Activated naive CD4-positive, alpha-beta T cell treated with anti-CD3 and anti-CD28 coated beads, Interleukin-2, amount 50 U/mL, for 72 hours (primary cell): ENCODE measurements at places on chromosomes 11 and 22.

GRCh38 chr11:67505605-67506396 is 638 bp upstream of the PITPNM1 start:
- peak; percentile 95 for DNase-seq

DNA sequence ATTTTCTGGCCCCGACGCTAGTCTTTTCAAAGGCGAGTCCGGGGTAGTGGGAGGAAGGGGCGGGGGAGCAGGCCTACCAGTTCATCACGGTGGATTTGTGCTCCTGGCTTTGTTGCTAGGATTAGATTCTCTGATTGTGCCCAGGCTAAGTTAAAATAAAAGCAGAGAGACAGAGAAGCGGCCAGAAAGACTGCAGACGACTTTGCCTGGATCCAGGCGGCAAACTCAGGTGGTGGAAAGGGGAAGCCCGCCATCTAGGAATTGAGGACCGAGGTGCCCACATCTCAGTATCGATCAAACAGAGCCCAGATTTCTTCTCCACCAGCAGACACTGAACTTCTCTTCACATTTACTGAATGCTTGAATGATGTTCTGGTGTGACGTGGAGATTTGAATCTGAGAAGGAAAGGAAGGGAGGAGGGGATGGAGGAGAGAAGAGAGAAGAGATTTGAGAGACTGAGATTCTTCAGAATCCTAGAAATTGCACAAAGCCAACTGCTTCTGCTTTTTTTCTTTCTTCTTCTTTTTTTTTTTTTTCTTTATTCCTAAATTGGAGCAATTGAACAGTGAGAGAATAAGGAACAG is 2.7 kb downstream of the FAT3 start:
- no peak for DNase-seq

DNA sequence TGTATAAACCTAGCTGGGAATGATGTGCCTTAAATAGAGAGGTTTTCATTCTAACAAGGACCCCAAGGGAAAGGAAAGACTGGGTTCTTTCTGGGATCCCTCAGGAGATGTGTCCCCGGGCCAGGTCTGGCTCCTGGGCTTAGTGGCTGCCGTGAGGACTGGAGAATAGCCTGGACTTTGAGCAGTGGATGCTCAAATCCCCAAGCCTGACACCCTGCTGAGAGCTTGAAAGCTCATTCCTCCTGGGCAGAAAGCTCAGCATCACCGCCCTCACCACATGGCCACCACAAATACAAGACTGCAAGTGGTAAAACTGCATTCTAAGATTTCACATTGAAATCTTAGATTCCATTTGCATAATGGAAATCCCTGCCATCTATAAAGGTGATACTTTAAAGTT is 79.4 kb upstream of the NARS2 start:
- no peak for DNase-seq

- DNase-seq: no peak
Measured at GRCh38 chr11:101010899-101011298, 118.7 kb downstream of the PGR start.

DNA sequence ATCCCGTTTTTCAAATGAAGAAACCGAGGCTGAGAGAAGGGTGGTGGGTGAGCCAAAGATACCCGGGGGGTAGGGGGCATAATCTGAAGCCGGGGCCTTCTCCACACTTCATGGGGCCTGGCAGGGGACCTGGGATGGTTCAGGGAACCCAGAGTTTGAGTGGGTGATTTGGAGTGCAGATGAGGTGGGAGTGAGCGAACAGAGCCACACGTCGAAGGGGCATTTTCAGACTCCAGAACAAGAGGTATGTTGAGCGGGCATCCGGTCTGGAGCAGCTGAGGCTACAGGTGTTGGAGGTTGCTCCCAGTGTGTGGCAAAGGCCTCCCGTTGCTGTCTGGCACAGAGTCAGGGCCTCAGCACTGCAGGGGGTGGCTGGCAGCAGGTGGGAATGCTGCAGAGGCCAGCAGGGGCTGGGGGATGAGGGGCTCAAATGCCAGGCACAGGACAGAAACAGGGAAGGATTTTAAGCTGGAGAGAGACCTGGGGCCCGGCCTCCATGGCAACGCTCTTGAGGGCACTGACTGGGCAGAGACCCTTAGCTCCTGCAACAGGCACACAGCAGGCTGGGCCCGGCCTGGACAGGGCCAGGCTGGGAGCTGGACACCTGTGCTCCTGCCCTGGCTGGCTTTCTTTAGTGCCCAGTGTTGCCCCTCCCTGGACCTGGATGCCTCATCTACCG is 46.2 kb downstream of the WNT11 start:
- no peak for DNase-seq

DNA sequence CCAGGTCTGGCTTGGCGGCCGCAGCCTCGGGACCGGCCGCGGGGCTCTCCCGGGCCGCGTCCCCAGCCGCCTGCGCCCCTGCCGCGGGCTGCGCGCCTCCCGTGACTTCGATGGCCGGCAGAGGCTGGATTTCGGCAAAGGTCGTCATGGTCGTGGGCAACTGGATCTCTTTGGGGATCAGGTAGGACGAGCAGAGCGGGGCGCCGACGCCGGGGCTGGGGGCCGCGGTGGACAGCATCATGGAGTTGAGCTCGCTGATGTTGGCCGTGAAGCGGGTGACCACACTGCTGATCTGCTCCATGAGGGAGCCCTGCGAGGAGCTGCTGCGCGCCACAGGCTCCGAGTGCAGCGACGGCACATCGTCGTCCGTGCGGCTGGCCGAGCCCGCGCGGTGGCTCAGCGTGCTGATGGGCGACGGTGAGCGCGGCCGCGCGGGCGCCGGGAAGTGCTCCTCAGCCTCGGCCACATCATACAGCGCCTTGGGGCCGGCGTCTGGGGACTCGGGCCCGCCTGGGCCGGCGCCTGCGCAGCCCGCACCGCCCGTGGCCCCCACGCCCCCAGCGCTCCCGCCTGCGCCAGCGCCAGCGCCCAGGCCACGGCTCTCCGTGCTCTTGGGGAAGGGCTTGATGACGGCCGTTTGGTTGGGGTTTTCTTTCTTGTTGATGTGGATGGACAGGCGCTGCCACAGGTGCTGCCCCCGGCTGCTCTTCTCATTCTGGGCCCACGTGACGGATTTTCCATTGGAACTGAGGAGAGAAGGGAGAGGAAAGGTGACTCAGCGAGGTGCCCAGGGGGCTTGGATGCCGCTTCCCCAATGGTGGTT is 171.4 kb upstream of the CTSC start:
- no peak for DNase-seq

DNA sequence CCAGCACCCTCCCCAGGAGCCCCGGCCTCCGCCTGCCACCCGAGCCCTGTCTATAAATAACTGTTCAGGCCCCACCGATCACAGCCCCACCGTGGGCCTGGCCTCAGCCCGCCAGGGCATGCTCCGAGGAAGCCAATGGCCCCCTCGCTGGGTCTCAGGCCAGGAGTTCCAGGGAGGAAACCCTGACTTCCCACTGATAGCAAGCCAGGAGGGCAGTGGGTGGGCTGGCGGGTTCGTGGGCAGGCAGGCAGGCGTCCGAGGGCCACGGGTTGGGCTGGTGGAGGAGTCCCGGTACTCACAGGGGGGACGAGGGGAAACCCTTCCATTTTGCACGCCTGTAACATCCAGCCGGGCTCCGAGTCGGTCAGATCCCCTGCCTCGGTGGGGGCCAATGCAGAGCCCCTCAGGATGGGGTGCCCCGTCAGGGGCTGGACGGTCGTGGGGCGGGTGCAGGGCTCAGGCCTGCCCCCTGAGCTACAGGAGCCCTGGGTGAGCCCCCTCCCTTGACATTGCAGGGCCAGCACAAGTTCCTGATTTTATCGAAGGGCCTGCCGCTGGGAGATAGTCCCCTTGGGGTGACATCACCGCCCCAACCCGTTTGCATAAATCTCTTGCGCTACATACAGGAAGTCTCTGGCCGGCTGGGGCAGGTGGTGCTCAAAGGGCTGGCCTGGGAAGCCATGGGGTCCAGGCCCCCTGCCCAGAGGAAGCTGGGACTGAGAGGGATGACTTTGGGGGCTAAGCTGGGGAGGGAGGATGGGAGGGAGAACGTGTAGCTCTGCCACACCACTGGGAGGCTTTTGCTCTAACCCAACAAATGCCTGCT is at the start of gene SPI1:
Gene SPI1 (minus strand): TSS at position 538 of the 826 bp plus-strand sequence. CDS start 194 bp downstream, at position 344.
- DNase-seq: no peak

GRCh38 chr11:45285930-45286632 is at the start of gene SYT13:
Gene SYT13, minus strand, starts transcription at chr11:45286341. Its CDS starts 134 bp downstream, at chr11:45286207.
- no peak for DNase-seq

- no peak for DNase-seq
Measured at GRCh38 chr11:100930185-100930778, 199.3 kb downstream of the PGR start.

DNA sequence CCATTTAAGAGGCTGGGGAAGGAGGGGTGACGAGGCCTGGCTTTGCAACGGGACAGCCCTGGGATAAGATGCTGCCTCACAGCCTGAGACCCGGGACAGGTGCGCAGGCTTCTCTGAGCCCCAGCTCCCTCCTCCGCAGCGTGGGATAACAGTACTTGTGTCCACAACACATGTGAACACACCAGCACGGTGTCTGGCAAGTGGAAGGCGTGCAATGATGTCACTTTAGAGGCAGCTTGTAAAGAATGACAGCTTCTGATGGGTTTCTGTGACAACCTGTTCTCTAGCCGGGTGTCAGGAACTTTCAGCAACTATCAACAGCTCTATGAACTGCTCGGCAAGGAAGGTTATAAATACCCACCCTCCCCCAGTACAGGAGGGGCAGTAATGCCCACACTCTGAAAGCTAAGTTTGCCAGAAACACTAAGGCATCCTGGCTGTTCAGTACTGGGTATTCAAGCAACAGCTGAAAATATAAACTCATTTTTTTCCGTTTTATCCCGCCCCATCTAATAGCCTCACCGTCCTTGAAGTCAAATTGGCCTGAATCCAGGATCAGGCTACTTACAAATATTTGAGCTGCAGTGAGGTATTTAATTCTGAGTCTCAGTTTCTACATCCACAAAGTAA is 59.7 kb downstream of the MYH9 start:
- no peak for DNase-seq

DNA sequence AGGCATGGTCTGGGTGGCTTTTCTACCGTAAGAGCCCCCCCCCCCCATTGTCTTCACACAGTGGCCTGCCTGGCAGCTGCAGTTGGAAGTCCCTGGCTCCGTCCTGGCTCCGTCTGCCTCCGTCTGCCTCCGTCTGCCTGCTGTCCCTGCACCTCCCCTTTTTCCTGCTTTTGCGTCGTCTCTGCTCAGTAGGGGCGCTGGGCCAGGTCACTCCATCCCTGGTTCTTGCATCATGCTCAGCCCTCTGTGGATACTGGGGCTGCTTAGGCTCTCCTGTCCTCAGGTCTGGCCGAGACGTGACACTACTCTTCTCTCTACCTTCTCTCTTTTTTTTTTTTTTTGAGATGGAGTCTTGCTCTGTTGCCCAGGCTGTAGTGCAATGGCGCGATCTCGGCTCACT is 27.8 kb downstream of the AP2A2 start:
- DNase-seq: no peak

DNA sequence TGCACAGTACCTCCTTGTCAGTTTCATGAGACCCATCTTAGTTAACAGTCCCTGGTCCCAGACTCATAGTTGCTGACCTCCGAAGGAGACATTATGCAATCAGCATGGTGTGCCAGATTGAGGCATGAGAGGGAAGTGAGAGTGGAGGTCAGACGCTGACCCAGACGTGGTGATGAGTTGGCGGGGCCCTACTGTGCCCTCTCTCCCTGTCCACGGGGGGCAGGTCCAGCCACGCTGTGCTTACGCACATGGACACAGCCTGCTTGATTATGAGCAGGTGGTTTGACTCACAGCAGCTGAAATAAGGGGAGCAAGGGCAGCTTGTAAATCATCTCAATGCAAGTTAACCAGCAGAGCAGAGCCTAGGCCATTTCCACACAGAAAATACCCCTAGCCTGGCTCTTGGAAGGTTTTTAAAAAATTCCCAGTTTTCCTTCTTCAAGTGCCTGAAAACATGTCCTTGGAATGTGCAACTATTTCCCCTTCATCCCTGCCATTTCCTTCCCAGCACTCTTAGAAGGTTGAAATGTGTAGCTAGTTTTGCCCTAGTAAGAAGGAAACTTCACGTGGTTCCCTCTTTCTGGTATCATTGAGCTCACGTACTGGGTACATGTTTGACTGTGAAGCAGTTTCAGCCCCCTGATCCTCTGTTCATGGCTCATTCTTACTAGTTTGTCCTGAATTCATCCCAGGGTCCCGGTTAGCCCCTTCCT is 122.6 kb upstream of the SORL1-AS1 start:
- no peak for DNase-seq

GRCh38 chr11:27875831-27876775 is 175.8 kb upstream of the BDNF start:
- DNase-seq: no peak

DNA sequence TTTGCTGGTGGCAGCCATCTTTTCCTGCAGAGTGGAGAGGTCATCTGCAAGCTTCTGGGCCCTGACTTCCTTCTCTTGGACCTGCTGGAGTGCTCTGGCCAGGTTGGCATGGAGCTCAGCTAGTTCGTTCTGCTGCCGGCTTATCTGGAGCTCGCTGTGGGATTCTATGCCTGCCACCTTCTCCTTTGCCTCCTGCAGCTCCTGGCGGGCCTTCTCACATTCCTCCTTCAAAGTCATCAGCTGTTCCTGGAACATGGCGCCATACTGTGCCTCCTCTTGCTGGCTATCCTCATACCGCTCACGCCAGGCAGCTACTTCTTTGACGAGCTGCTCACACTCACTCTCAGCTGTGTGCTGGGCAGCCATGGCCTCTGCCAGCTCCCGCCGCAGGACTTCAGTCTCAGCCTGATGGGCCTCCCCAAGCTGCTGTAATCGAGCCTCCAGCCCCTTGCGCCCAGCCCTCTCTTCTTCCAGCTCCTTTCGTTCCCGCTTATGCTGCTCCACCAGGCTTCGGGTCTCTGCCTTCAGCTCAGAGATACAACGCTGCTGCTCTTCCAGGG is 16.1 kb downstream of the IL18BP start:
- no peak for DNase-seq

GRCh38 chr22:46439576-46440465 is 97.6 kb downstream of the CELSR1 start:
- DNase-seq: no peak

- no peak for DNase-seq
Measured at GRCh38 chr11:114379394-114380069, 20.8 kb downstream of the C11orf71 start.

DNA sequence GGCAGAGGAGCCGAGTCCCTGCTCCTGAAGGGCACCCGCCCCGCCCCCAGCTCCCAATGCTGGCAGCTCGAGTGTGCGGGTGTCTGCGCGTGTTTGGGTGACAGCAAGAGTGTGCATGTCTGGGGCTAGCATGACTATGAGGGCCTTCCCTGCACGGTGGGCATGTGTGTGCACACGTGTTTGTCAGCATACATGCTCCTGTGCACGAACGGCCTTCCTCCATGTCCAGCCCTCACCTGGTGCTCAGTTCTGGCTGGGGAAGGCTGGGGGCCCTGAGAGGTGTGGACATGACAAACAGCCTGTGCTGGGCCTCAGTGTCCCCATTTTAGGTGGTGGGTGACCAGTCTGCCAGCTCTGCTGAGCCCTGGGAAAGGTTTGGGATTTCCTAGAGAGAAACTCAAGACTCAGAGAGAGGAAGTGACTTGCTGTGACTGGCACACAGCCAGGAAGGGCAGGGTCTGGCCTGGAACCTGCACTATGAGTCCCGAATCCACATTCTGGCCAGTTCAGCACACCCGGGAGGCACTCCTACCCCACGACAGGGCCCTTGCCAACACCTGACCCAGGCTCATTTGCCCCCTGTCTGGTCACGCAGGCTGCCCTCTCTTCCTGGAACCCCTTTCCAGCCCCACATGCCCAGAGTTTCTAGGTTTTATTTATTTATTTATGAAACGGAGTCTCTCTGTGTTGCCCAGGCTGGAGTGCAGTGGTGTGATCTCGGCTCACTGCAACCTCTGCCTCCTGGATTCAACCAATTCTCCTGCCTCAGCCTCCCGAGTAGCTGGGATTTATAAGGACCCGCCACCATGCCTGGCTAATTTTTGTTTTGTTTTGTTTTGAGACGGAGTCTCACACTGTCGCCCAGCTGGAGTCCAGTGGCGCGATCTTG is 3.3 kb upstream of the SHISA8 start:
- no peak for DNase-seq

- no peak for DNase-seq
Measured at GRCh38 chr11:47391711-47392432, 13.5 kb upstream of the SPI1 start.
